Nucleus accumbens (tissue), 56 donors: ENCODE measurements at places on chromosomes 16 and 17.

GRCh38 chr17:4901648-4902344, 1.1 kb downstream of the CHRNE start:
- no peak for DNase-seq

DNA sequence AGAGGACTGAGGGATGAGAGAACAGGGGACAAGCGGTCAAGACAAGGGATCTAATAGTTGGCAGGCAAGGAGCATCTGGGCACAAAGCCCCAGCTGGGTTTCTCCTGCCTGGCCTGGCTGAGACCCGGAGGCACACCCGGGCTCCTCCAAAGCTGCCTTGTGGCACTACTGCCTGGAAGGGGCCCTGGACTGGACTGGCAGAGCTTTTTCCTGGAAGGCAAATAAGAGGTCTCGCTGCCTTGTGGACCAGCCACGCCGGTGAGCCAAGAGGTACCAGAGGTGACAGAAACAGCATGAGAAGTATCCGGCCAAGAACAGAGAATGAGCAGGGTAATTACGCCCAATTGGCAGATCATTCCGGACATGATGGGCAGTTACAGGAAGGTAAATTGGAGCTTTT, 64.6 kb downstream of the GTF3C1 start:
- no peak for DNase-seq

DNA sequence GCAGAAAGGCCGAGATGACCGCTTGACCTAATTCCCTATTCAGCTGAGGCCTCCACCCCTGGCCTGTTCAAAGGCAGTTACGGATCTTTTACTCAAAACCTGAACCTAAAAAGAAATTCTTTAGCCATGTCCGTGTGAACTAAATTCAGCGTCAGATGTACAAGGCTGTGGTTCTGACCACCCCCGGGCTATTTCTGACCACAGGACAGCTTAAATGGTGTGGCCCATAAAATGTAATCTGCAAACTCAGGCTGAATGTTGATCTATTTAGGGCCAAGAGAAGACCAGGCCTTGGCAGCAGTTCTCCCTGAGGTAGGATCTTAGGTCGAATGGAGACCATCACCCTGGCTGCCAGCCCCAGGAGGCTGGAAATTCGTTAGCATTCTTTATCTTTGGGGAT, 485.5 kb downstream of the WWOX start:
- DNase-seq = no peak

DNA sequence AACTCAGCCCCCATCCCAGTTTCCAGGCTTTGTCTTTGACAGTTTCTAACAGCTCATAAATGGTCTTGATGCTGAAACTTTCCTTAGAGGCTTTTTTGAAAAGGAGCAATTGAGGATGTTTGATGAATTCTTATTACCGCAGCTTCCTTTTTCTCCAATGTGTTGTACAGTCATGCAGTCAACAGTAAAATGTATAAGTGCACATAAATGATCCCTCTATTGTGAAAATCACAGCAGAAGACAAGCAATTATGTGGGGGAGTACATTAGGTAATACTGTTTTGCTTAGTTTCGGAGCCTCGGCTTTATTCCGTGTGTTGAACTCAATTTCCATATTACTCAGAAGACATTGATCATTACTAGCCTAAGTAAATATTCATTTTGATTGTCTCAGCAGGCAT, 673.7 kb downstream of the CDH8 start:
- DNase-seq = no peak

- DNase-seq = no peak
Observed at GRCh38 chr17:36938566-36939051, 1.3 kb downstream of the LHX1 start.

DNA sequence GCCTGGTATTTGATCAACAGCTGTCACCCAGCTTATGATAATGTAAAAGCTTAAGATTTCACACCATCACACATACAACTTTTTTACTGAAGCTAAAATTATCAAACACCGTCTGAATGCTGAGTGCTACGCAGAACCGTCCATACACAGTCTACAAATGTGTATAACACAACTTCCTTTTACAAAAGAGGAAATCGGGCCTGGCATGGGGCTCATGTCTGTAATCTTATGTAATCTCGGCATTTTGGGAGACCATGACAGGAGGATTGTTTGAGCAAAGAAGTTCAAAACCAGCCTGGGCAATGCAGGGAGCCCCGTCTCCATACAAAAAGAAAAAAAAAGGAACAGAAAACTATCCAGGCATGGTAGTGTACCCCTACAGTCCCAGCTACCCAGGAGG, 19.6 kb upstream of the QRICH2 start:
- DNase-seq = no peak

DNA sequence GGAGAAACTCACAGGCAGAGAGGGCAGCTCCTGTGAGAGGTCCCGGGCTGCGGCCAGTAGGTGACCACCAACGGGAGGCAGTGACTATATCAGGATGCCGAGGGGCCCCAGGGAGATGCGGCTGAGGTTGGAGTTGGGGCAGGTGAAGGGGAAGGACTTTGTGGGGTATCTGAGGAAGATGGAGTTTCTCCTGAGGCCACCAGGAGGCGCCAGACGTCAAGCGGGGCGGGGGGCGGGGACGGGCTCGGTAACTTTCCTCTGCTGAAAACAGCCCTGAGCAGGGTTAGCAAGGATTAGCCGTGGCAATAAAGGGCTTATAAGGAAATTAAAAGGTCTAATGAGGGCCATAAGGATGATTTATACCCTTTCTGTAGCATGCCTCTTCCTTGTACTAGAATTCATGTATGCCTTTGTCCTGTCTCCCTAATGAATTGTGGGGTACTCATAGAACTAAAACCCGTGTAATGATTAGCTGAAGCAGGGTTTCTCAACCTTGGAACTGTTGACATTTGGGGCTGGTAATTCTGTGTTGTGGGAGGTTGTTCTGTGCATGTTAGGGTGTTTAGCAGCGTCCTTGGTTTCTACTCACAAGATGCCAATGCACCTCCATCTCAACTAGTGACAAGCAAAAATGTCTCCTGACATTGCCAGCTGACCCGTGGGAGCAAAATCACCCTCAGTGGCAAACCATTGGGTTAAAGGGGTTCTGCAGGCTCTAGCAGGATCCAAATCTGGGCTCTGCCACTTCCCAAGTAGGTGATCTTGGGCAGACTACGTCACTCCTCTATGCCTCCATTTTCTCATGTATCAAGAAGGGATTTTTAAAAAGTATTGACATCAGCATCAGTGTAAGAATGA, 74.8 kb upstream of the GRIN2A start:
- no peak for DNase-seq

DNA sequence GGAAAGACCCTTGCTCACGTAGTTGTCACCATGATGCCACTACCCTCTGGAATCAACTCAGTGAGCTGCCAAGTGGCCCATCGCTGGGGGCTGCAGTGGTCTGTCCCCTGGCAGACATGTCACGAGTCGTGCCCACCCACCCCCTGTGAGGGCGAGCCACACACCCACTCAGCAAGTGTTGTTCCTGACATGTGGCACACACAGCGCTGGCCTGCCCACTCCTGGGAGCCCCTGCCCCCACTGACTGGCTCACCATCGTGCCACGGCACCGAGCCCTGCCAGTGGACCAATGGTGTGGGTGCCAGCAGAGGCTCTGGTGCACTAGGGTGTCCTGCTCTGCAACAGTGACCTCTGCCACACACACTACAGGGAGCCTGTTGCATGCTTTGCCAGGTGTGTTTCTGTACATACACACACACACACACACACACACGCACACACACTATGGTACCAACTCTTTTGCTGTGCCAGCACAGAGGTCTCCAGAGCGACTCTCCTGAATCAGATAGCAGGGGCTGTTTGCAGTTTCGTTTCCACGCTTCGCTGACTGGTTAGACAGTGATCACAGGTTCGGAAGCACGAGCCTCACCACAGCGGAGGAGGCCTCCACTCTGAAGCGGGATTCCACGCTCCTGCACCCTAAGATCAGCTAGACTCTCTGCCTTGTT, 7.7 kb downstream of the RTN4RL1 start:
- no peak for DNase-seq

DNA sequence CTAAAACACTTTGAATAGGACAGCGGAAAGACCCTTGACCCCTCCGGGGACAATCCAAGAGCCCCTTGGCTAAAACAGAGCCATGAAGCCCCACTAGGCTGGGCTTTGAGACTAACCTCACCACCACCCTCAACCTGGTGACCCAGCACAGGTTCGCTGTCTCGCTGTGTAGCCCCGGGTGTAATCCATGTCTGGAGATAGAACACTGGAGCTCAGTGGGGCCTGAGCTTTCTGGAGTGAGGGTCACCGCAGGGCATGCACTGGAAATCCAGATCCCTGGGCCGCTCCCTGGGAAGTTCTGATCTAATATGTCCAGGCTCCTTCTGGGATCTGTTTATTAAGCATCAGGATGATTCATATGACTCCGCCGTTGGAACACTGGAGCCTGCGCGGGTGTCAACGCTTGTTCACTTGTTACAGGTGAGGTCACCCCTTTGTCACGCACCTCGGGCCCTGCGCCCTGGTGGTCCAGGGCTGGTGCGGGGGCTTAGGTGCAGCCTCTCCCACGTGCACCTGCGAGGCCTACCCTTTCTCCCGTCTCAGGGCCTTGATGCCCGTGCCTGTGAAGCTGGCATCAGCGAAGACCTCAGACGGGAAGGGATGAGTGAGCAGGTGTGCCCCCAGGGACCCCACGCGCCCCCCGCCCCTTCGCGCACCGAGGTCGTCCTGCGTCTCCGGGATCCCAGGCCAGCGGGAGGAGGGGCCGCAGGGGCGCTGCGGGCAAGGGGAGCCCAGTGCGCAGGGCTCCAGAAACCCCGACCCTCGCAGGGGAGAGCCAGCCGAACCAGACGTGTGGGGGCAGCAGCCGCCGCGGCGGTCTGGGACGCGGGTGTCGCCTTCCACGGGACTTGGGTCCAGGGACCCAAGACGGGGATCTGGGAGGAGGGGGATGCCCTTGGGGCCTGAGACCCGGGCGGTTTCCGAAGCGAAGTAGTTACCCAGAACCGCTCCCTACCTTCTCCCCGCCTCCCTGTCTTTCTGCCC, 224.1 kb upstream of the FOXF1 start:
- DNase-seq = no peak

GRCh38 chr16:86133847-86134375, 234.9 kb downstream of the IRF8 start:
- no peak for DNase-seq
